Breast epithelium (tissue), 4 donors: ENCODE measurements at places on chromosomes 1 and 21. TPM values are rescaled to one million over a fixed set of nuclear protein-coding genes. Genes with fewer than 3 reads are reported as not detected.

Gene SPRR2E
- total RNA-seq, result not detected

DNA sequence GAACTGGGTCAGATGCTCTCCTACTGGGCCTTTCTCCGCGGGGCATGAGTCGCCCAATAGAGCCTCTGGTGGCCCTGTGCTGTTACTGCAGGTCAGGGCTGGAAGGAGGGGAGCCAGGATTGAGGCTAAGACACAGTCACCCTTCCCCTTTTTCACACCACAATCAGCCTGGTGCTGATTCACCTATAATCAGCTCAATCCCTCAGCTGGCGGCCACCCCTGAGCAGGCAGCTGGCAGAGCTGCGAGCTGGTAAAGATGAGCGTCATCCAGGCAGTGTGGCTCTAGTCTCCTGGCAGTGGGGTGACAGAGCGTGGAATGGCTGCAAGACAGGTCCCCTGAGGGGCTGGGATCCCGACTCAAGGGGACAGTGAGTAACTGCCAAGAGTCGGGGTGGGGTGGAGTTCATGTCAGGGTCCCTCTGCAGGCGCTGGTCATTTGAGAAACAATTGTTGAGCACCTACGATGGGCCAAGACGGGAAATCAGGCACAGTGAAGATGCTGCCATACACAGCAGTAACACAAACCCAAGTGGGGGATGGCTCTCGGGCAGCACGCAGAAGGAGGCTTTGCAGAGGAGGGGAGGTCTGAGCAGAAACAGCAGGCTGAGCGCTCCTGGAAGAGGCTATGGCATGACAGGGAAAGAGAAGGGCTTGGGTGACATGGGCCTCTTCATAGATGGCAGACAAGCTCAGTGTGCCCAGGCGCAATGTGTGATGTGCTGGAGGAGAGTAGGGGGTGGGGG is 21.8 kb downstream of the ATF3 start:
- peak; percentile 59 for DNase-seq

Gene FAM3B
- 10.5 TPM for total RNA-seq

DNA sequence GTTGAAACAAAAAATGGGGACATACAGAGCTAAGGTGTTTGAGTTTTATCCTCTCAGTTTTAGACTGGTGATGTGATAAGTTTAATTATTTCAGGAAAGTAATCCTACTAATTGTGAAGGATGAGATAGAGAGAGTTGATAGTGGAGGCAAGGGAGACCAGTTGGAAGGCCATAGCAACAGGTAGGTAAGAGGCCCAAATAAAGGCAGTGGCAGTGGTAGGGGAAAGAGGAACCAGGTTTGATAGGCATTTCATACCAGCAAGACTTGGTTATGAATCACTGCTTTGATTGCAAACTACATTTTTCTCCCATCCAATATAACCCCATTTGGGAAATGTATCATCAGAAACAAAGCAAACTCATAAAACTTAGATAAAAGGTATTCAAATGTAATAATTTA is 63.1 kb upstream of the SH3GLB1 start:
- DNase-seq, result no peak

- DNase-seq, result peak; percentile 94
Observed at GRCh38 chr1:116268211-116268610, 104.8 kb upstream of the ATP1A1 start.

Gene KLHL12
- 25.5 TPM for total RNA-seq

Gene GPR37L1
- not detected for total RNA-seq

GRCh38 chr1:204677864-204678263 is 7.7 kb downstream of the LRRN2 start:
- no peak for DNase-seq

Gene NPR1
- 134 TPM for total RNA-seq

GRCh38 chr1:56931686-56932085 is 34.1 kb downstream of the C8B start:
- DNase-seq, result no peak

Gene CCT8
- 121 TPM for total RNA-seq

Gene NFASC
- total RNA-seq, result 19.5 TPM

GRCh38 chr1:25944986-25945385 is 38.8 kb upstream of the STMN1 start:
- no peak for DNase-seq

- DNase-seq, result no peak
Observed at GRCh38 chr1:181506563-181507353, 23.4 kb downstream of the CACNA1E start.

DNA sequence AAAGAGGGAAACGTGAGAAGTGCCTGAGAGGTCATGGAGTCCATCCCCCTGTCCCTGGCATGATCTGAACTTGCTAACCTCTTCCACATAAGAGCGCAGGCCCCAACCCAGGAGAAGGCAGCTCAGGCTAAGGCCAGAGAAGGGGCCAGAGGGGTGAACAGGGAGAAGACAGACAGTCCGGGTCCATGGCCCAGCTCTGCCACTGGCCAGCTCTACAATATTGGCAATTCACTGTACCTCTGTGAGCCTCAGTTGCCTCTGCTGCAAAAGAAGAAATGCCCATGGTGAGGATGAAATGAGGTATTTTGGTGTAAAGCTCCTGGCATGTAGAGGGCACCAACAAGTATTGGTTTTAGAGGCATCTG is 72.3 kb downstream of the CAMK2N1 start:
- DNase-seq, result no peak

Gene C1QTNF12
- not detected for total RNA-seq

GRCh38 chr1:231743966-231744365 is 117.4 kb downstream of the DISC1 start:
- no peak for DNase-seq

- no peak for DNase-seq
Observed at GRCh38 chr1:81414488-81415015, 386.2 kb upstream of the ADGRL2 start.

DNA sequence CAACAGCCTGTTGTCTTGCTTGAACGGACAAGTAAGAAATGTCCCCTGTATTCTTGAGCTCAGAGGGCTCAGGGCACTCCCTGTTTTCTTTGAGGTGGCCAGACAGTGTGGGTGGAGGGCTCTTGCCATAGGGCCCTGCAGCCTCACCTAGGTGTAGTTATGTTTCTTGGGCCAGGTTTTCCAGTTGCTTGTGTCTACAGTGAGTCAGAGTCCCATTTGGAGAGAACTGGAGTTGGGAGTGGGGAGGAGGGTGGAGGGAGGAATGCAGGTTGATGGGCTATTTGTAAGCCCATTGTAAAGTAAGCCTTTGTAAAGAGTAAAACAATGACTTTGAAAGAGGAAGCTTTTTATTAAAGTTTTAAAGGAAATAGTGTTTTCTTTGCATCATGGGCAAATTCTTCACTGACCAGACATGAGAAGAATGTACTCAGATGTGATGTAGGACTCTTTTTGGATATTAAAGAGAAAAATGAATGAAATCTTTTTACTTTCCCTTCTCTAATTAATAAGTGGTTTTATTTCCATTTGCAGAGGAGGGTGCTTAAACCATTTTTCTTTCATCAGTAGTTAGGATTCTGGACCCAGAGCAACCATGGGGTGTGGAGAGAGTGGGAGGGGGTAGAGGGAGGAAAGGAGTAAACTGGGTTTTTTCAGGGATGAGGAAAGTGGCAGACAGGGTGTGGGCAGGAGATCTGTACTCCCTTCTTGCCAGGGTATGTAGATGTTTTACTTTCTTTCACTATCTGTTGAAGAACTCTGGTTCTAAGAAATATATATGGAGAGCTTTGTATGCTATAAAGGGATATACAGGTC is 45.1 kb upstream of the MACF1 start:
- peak; percentile 65 for DNase-seq

Gene WNT3A
- 0.29 TPM for total RNA-seq

- DNase-seq, result no peak
Observed at GRCh38 chr1:43395523-43395922, 5.8 kb downstream of the SZT2 start.

Gene KCNT2
- 3.0 TPM for total RNA-seq

- no peak for DNase-seq
Observed at GRCh38 chr1:183075861-183076260, 52.6 kb downstream of the LAMC1 start.

GRCh38 chr1:228343191-228343661 is 63.4 kb downstream of the TRIM11 start:
- peak; percentile 44 for DNase-seq

DNA sequence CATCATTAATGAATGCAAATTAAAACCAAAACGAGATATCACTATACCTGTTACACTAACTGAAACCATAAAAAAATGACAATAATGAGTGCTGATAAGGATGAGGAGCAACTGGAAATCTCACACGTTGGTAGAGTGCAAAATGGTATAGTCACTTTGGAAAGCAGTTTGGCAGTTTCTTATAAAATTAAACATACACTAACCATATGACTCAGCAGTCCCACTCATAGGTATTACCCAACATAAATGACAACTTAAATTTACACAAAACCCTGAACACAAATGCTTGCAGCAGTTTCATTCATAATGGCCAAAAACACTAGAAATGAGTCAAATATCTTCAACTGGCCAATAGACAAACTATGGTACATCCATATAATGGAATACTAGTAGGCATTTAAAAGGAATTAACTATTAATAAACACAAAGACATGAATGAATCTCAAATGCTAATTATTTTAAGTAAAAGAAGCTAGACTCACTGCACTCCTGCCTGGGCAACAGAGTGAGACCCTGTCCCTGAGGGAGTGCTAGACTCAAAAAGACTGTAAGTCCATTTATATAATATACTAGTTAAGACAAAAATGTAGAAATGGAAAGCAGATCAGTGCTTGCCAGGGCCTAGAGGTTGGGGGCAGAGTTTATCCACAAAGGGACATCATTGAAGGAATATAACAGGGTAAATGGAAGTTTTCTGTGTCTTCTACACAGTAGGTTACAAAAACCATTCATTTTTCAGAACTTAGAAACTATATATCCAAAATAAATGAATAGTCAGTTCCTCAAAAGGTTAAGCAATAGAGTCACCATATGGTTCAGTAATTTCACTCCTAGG is 77.4 kb downstream of the EIF4G3 start:
- DNase-seq, result no peak

DNA sequence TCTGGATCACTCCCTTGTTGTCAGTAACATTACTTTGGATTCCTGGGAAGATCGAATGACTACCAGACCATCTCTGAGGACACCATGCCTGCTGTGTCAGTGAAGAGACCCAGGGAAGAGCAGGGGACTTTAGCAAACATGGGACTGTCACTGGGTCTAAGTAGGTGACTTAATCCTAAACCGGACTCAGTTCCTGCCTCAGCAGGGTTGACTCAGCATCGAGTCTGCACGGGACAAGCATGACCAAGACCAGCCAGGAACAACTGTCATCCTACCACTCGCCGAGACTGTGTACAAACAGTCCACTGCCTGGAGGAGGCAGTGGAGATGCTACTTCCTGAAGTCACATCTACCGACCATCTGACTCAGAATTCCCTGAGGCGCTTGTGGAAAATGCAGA is 53.2 kb upstream of the RAB4A start:
- DNase-seq, result no peak

DNA sequence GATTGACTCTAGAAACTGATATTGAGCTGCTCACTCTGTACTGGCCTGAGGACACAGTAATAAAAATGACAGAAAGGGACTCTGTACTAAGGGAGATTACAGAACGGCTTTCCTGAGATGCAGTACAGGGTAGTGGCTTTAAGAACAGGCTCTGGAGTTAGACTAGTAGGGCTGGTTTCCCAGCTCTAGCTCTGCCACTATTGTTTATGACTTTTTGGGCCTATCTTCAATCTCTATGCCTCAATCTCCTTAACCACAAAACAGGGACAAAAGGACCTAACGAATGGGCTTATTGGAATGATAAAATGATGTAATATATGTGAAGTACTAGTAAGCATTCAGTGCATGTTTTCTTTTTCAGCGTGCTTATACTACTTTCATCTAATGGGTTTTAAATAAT is 1.4 kb downstream of the DEPDC1 start:
- DNase-seq, result no peak

Gene SH2D2A
- 5.4 TPM for total RNA-seq

Gene KIAA1614
- total RNA-seq, result 4.3 TPM

DNA sequence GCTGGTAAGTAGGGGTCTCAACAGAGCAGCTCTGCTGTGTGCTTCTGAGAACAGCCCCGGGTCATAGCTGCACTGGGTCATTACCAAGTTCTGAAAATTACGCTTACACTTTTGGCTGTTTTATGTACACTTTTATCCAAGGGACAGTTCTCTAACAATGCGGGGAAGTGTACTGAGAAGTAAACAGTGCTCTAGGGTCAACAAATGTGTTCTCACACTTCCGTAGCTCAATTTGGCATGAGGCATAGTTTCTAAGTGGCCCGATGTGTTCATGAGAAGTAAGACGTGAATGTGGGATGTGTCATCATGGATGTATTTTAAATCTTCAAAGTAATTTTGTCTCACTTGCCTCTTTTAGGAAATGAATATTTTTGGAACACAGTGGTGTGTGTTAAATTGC is 10.9 kb upstream of the VAMP3 start:
- DNase-seq, result no peak

Gene EIF2D
- total RNA-seq, result 70.1 TPM

- no peak for DNase-seq
Observed at GRCh38 chr21:29499734-29500343, 201.1 kb downstream of the BACH1 start.

DNA sequence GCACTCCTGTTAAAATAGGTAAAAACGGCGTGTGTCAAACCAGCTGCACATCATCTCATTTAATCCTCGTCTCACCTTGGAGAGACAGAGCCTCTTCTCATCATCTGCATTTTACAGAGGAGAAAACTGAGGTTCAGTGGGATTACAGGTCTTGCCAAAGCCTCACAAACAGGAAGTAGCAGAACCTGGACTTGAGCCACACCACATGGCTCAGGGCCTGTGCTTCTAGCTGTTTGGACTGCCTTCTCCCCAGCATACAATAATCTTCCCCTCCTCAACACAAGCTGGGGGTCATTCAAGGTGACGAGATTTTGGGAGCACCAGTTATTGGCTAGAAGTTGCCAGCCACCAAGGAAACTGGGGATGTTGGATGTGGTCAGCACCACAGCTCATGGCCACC is 167.9 kb upstream of the ZC3H12A start:
- no peak for DNase-seq

DNA sequence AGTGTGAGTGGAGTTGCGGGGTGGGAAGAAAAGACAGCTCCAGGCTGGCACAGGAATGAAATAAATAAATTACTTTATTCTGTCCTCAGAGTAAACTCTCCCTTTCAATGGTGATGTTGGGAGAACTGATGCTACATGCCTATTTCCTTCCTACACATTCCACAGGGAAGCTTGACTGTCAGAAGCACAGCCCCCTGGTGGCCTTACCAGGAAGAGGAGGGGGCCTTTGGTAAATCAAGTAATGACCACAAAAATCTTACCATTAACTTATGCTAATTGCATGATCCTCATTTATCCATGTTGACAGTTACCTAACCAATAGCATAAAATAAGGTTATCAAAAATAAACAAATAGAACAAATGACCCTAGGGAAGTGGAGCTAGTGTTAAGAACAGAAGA is 605.0 kb upstream of the PKN2 start:
- DNase-seq, result no peak
